ENCODE measurements at places on chromosomes 5 and 9. TPM values are rescaled to one million over a fixed set of nuclear protein-coding genes. Genes with fewer than 3 reads are reported as not detected.

Gene PCDHB16
- total RNA-seq = 0.75 TPM

Gene CCDC180
- 10.5 TPM for total RNA-seq

Gene DOLK
- 10.3 TPM for total RNA-seq

Gene C5orf52
- total RNA-seq = not detected

Gene PCDHGA5
- 4.1 TPM for total RNA-seq

Gene FABP6
- total RNA-seq = not detected

Gene BAAT
- total RNA-seq = 0.14 TPM

Gene NTNG2
- 0.27 TPM for total RNA-seq

Gene BNIP1
- total RNA-seq = 7.2 TPM

Gene CTNNAL1
- total RNA-seq = 6.0 TPM

Gene MYORG
- total RNA-seq = 61.1 TPM

Gene ZNF879
- total RNA-seq = 8.2 TPM

DNA sequence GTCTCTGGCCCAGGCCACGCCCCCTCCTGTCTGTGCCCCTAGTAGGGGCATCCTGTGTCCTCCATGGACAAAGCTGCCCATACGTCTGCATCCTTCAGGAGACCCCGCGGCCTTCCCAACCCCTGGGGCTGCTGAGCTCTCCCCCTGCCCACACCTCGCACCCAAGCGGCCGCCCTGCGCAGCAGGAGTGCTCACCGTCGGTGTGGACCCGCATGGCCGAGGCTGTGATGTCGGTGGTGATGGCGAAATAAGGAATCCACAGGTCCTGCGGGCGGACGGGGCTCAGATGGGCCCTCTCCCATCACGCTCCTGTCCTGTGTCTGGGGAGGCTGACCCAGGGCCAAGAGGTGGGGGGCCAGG lies 4.8 kb upstream of the NSMF start:
- H3K36me3 ChIP-seq = no peaks in the 10 kb centered on the region
- no peak for DNase-seq
- no peak overlapping the region for H3K4me3 ChIP-seq
- H3K27me3 ChIP-seq = no peaks in the 10 kb centered on the region
- no peak overlapping the region for H3K27ac ChIP-seq
- peaks cover 7% of the 10 kb centered on the region for H3K4me1 ChIP-seq

- peak overlapping the region; percentile 49 for H3K4me3 ChIP-seq
- DNase-seq = peak; percentile 61
- peaks cover 3% of the 10 kb centered on the region for H3K27me3 ChIP-seq
- H3K27ac ChIP-seq = peak overlapping the region; percentile 97
- H3K36me3 ChIP-seq = no peaks in the 10 kb centered on the region
These were observed 647 bp downstream of the SMARCA2 start for GRCh38 chr9:2015581-2016407.

DNA sequence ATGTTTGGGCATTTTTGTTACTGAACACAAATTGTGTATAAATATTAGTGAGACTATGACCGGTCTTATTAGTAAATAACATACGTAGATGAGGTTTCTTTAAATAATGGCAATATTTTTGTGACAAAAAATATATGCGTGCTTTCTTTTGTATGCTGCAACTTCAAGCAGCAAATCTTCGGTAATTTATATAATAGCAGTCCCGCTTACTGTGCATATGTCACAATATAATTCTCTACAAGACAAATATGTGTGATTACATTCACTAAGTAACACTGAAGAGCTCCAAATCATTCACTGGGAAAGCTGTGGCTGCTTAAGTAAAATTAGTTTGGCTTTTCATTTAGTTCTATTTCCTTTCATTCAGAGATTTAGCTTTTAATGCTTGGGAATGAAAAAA lies 376.0 kb downstream of the CYLC2 start:
- H3K4me3 ChIP-seq = no peak overlapping the region
- no peak overlapping the region for H3K27ac ChIP-seq
- H3K4me1 ChIP-seq = no peaks in the 10 kb centered on the region
- DNase-seq = no peak
- H3K27me3 ChIP-seq = no peaks in the 10 kb centered on the region

GRCh38 chr5:63439537-63439936 lies 522.7 kb downstream of the HTR1A start:
- no peaks in the 10 kb centered on the region for H3K36me3 ChIP-seq
- H3K4me3 ChIP-seq = no peak overlapping the region
- no peaks in the 10 kb centered on the region for H3K4me1 ChIP-seq
- no peak overlapping the region for H3K27ac ChIP-seq
- no peaks in the 10 kb centered on the region for H3K27me3 ChIP-seq
- DNase-seq = no peak

DNA sequence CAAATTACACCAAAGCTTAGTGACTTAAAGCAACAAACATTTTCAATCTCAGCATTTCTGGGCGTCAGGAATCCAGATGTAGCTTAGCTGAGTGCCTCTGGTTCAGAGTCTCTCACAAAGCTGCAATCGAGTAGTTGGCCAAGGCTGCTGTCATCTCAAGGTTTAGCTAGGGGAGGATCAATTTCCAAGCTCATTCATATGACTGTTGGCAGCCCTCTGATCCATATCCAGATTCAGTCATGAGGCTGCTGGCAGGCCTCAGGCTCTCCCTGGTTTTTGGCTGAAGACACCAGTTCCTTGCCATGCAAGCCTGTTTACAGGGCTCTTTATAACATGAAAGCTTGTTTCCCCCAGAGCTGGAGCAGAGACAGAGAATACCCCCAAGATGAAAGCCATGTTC lies 419.5 kb upstream of the TLE4 start:
- H3K4me3 ChIP-seq = no peak overlapping the region
- no peak overlapping the region for H3K27ac ChIP-seq
- no peaks in the 10 kb centered on the region for H3K4me1 ChIP-seq

DNA sequence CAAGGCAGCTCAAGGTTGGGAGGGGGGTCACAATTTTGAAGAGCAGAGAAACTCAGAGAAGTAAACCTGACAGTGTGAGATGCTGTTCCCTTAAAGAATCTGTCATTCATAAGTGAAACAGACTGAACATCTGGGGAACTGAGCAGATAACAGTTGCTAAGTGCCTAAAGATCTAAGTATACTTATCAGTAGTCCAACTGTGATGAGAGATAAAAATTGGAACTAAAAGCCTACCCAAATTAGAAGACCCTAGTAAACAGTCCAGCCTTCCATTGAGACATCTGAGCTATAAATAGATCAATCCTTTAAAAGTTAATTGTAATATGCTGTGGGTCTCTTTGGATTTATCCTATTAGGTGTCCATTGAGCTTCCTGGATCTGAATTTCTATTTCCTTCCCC lies 692.8 kb upstream of the ZNF608 start:
- H3K27ac ChIP-seq = no peak overlapping the region
- no peaks in the 10 kb centered on the region for H3K4me1 ChIP-seq
- no peak overlapping the region for H3K4me3 ChIP-seq
- no peak for DNase-seq

All from transverse colon (tissue), 4 donors.